ENCODE measurements at places on chromosomes 11 and 22. TPM values are rescaled to one million over a fixed set of nuclear protein-coding genes. Genes with fewer than 3 reads are reported as not detected.

The SCN3B gene
- 0.14 TPM for total RNA-seq

The NNMT gene
- total RNA-seq, result 337 TPM

The DDI1 gene
- not detected for total RNA-seq

The OR51I2 gene
- not detected for total RNA-seq

The CENPM gene
- 35.5 TPM for total RNA-seq

The GGT1 gene
- 96.3 TPM for total RNA-seq

The FXYD2 gene
- 16.3 TPM for total RNA-seq

The C22orf31 gene
- not detected for total RNA-seq

The APOA4 gene
- not detected for total RNA-seq

The SCARF2 gene
- 0.86 TPM for total RNA-seq

The ART5 gene
- total RNA-seq, result 0.16 TPM

The TCF20 gene
- total RNA-seq, result 13.3 TPM

The TNNI2 gene
- 0.36 TPM for total RNA-seq

The OR52I2 gene
- not detected for total RNA-seq

The INPPL1 gene
- total RNA-seq, result 68.1 TPM

The TSGA10IP gene
- total RNA-seq, result not detected

The WT1 gene
- total RNA-seq, result 4.8 TPM

The PTGDR2 gene
- total RNA-seq, result not detected

The PAX6 gene
- total RNA-seq, result 0.84 TPM

All from A549 treated with Hydrocortisone at 1 μM for 4 hours (cell line).